ENCODE measurements at places on chromosomes 4 and X.

DNA sequence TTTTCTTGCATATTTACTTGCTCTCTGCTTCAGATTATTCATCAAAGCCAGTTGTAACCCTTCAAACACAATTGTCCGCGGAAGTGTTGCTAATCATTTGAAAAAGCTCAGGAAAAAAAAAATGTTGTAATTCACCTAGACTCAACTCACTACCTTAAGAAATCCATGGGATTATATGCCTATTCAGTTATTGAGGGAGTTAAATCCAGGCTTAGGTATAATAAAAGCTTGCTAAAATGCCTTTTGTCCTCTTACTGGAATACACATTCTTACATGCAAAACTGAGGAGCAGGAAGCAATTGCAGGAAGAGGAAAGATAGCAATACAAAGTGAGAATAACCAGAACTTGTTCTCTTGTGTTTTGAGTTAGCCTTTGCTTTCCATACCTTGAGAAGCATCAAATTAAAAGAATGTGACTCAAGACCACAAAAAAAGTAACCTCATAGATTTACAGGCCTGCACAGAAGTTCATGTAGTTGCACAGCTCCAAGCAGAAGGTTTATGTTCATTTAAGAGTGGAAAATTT, 91.4 kb upstream of the FAM241A start:
- no peak for DNase-seq

DNA sequence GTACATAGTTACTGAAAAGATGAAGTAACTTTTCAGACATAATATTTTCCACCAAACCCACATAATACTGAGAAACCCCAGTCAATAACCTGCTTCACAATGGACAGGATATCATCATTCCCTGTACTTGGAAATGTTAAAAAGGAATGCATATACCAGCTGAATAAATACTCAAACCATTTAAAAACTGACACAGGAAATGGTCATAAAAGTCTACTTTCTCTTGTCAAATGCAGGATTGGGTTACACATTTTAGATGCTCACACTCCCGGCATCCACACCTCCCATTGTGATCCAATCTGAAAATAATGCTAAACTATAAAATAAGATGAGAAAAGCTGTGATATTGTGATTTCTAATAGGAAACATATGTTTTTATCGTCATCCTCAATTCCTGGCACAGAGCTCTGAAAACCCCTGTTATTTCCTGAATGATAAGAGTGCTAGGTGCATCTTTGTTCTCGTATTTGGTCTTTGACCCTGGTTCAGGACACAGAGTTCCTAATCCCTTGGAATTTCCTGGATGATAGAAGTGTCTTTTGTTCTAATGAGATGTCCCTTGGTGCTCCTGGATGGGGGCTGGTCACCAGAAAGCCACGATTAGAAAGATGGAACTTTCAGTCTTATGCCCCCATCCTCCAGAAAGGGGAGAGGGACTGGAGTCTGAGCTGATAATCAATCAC, 821.3 kb downstream of the TRIML1 start:
- DNase-seq = no peak

DNA sequence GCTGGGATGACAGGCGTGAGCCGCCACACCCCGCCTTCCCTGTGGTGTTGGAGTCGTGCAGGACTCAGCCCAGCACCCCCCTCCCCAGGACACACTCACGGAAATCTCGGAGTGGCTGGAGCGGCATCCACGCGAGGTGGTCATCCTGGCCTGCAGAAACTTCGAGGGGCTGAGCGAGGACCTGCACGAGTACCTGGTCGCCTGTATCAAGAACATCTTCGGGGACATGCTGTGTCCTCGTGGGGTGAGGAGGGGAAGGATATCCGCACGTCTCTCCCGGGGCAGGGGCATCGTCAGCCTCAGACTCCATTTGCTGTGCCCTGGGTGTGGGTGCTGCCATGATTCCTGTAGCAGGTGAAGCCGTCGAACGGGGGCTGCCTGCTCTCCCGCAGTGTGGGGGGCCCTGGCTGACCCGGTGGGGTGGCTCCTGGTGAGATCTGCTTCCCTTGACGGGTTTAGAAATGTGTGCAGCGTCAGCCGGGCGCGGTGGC, 10.3 kb downstream of the PLCXD1 start:
- no peak for DNase-seq

- DNase-seq = no peak
Measured at GRCh38 chr4:184699941-184700340, 34.0 kb downstream of the CENPU start.

DNA sequence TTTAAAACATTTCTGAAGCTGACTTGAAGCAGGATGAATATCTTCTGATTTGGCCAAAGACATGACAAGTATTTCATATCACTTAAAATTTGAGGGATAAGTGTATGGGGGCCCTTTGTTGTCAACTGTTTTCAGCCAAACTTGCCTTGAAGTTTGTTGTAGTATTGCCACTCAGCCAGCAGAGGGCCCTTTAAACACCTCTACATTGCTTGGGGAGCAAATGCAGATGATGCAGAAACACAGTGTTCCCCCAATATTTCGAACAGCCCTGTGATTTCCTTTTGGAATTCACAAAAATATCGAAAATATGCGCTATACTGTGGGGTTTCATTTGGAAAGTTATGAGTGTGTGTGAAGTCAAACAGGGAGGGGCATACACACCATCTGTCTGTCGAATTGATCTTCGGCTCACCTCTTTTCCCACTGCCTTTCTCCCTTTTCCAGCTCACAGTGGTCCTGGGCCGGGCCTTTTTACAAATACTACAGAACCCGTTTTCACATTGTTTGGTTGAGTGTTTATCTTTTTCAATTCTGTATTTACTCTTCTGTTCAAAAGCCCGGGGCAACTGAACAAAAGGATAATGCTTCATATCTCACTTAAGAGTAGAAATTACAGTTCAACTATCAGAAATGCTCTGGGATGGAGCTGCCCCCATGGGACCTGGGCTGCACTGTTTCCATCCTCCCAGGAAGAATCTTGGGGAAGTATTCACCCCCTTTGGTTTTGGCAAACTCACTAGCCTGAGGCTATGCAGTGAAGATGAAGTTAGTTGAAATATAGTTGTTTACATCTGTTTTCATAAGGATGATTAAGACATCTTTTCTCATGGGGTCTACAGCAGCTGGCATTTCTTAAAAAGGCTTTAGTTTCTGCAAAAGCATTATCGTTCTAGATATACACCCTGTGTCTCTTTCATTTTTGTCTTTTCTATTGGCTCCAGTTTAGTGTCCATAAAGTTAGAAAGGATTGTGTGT, 137.6 kb downstream of the EGF start:
- DNase-seq = peak; percentile 2

GRCh38 chrX:119343856-119344255, 55.3 kb upstream of the SLC25A43 start:
- no peak for DNase-seq

GRCh38 chr4:24564488-24564887, 19.9 kb downstream of the DHX15 start:
- DNase-seq = no peak

DNA sequence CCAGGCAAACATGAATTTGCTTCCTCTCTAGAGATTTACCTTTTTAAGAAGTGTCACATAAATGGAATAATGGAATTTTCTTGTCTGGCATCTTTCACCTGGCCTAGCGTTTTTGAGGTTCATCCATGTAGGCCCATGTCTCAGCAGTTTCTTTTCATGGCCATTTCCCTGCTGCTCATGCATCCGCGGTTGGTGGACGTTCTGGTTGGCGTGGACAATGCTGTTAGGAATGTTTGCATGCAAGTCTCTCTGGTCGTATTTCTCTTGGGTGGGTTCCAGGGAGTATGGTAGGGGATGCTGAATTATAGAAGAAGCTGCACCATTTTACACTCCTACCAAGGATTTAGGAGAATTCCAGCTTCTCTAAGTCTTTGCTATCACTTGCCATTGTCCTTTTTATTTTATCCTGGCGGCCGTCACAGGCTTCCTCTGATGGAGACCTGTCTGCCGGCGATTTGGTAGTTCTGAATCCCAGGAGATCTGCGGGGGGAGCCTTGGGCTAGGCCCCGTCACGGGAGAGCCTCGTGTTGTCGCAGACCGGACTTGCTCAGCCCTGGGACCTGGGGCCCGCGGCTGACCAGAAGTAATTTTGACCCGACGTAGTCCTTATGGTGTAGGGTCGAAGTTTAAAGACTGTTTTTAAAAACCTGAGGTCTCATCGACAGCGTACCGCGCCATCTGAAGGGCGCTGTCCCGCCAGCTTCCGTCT, 56.9 kb upstream of the TADA2B start:
- DNase-seq = no peak

DNA sequence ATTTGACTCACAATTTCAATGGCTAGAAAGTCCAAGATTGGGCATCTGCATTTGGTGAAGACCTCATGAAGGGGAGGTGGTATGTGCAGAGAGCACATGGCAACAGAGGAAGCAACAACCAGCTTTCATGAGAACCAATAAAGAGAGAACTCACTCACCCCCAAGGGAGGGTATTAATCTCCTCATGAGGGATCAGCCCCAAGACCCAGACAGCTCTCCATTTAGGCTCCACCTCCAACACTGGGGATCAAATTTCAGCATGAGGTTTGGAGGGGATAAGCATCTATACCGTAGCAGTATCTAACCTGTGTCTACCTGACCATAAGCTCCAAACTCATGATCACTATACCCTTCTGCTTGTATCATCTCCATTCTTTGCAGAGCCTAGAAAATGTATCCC, 9.3 kb upstream of the TBC1D19 start:
- DNase-seq = no peak

DNA sequence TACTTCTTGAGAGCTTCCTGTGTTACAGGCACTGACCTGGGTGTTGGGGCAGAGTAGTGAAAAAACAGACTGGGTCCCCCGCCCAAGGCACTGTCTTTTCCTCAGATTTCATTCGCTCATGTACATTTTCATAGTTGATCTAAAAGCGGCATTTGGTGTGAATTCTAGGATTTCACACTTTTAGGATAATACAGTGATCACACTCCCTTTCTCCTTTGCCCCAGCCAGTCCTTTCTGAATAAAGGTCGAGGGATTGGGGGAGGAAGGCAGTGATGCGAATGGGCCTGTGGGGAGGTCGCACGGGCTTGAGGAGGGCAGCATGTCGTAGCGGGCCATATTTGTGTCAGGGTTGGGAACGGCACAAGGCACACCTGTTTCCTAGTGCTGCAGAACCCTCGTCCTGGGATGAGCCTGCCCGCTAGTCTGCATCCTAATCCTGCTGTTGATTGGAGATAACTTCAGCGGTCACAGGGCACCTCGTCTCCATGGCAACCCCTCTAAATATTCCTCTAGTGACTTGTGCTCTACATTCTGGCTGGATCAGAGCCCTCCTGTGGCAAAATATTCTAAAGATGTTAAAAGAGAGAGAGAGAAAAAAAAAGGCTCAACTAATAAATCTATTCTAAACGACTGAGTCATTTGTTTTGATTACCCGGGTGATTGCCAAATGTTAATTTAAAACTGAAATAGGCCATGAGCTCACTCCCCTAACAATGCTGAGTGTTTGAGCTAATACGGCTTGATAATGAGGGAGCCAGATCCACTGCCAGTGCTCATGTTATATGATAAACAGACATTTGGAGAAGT, 21.8 kb downstream of the FHL1 start:
- no peak for DNase-seq

- no peak for DNase-seq
Measured at GRCh38 chr4:1195891-1196401, 23.6 kb upstream of the SPON2 start.

- DNase-seq = no peak
Measured at GRCh38 chrX:119684916-119685224, 8.1 kb downstream of the SEPTIN6 start.

DNA sequence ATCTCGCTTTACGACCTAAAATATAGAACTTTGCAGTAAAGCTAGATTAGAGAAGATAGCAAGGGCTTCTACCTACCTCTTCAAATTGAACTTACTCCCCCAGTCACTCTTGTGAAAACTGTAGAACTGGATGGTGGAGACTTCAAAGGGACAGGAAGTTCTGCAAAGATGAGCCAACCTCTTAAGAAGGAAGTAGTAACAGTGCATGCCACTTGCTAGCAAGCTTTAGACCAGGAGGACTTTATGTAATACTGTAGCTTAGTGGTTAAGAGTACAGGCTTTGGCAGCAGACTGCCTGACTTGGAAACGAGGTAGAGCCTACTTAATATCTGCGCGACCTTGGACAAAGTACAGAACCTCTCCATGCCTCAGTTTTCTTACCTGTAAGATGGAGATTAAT, 27.5 kb upstream of the VBP1 start:
- no peak for DNase-seq

- DNase-seq = no peak
Measured at GRCh38 chrX:48513670-48514069, 4.9 kb downstream of the PORCN start.

GRCh38 chr4:1516881-1517480, 110.7 kb upstream of the NKX1-1 start:
- DNase-seq = no peak

GRCh38 chr4:2931512-2932301, 31.5 kb downstream of the NOP14 start:
- DNase-seq = no peak

GRCh38 chr4:168240821-168241220, 77.7 kb downstream of the DDX60 start:
- DNase-seq = no peak

- no peak for DNase-seq
Measured at GRCh38 chrX:134570899-134571298, 87.4 kb downstream of the PLAC1 start.

- DNase-seq = no peak
Measured at GRCh38 chr4:162685410-162685809, 481.3 kb downstream of the NAF1 start.
